ENCODE measurements at places on chromosomes 4 and X.

GRCh38 chr4:15291122-15291521 is 136.7 kb upstream of the C1QTNF7 start:
- no peak for DNase-seq

- DNase-seq, result no peak
Observed at GRCh38 chrX:29926056-29926455, 289.3 kb upstream of the MAGEB2 start.

GRCh38 chr4:152408514-152409327 is 127.2 kb downstream of the FBXW7 start:
- DNase-seq, result no peak

DNA sequence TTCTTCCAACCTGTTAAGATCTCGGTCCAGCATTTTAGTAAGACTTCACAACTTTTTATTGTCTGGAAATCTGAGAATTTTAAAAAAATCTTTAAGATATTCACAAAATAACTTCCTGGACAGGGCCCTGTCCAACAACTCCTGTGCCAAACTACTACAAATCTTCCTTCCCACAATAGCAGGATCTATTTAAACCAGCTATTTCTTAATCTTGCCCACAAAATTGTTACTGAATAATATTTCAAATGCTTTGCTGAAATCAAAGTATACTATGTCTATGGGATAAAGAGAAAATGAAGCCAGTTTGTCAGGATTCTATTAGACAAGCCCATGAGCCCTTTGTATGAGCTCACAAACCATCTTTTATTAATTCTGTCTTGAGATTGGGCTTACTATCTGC is 104.1 kb upstream of the DDIT4L start:
- DNase-seq, result no peak

GRCh38 chr4:236028-236427 is 69.2 kb downstream of the ZNF732 start:
- DNase-seq, result no peak

DNA sequence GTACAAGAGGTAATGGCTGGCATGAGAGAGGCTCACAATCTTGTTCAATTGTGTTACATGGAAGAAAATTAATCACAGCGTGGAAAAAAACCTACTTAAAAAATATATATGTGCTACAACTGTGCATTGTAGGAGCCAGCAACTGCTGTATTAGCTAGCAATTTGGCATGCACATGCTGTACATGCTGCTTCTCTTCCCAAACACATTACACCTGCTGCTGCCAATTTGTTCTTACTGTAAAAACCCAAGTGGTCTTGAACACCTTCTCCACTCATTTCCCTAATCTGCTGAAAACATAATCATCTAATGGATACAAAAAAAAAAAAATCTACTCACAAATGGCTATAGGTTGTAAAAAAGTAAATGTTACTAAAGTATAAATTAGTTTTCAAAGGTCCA is 264.2 kb downstream of the INPP4B start:
- no peak for DNase-seq

DNA sequence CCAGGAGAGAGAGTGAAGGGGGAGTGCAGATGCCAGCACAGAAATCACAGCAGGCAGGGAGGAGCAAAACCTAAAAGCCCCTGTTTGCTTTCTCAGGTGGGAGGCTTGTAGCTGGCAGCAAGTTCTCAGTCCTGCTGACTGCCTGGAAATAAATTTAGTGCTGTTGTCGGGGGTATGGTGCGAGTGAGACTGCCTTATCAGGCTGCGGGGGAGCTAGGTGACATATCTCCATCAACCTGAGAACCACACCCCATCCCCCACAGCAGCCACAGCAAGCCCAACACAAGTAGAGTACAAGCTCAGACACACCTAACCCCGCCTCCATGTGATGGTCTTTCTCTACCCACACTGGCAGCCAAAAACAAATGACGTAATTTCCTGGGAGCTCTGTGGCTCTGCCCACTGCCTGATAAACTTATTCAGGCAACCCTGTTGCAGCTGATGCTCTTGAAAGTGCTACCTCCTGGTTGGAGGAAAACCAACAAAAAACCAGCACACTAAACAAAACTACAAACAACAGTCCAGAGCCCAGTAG is 953.4 kb upstream of the NDST4 start:
- DNase-seq, result no peak

GRCh38 chr4:29559286-29559685 is 1160.9 kb upstream of the PCDH7 start:
- no peak for DNase-seq

DNA sequence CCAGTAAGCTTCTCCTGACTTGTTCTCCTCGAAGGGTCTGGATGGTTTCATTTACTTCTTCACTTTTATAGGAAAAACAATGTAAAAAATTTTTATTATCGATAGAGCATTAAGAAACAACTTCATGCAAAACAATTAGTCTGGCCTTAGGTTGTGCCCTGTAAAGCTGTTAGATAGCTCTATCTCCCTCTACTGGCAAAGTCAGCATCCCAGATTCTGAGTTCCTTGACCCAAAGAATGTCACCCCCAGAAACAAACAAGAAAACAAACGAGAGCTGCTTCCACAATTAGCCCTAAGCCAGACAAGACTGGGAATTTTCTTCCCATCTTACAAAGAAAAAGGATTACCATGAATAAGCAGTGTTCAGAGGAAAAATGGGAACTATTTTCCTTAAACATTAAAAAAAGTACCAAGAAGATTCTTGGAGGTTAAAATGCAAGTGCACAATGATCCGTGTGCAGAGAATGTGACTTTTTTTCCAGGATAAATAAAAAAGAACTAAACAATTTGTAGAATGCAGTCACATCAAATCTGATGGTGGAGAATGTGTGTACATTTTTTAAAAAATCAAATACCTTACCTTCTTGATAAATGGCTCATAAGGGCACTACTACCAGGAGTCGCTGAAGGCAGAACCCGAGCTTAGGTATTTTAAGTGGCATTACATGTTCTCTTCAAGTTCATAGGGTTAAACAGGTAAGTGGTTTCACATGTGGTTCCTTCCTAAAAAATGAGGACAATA is 293.2 kb downstream of the FBXO8 start:
- no peak for DNase-seq

- no peak for DNase-seq
Observed at GRCh38 chr4:152831416-152831815, 51.7 kb downstream of the ARFIP1 start.

GRCh38 chr4:71867598-71867997 is 83.7 kb upstream of the GC start:
- DNase-seq, result no peak

DNA sequence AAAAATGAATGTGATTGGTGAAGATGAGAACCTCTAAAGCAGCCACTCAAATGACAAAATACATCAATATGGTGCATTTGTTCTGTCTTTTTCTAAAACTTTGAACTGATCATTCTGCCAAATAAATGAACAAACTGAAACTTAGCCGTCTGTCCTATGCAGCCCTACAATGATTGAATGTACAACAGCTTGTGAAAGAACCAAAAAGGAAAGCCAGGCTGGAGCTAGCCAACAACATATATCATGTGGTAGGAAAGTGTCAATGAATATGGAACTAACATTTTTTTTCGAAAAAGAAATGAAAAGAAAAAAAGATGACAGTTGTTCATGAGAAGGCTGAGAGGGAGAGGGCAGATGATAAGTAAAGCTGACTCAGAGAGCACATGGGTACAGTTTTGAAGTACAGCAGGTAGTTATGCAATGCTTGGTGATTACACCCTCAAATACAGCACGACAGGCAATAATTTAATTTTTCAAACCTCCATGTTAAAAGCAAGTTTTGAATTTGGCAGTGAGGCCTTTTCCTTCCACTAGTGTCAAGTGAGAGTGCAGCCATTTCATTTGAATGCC is 21.2 kb upstream of the SLC7A11 start:
- no peak for DNase-seq

DNA sequence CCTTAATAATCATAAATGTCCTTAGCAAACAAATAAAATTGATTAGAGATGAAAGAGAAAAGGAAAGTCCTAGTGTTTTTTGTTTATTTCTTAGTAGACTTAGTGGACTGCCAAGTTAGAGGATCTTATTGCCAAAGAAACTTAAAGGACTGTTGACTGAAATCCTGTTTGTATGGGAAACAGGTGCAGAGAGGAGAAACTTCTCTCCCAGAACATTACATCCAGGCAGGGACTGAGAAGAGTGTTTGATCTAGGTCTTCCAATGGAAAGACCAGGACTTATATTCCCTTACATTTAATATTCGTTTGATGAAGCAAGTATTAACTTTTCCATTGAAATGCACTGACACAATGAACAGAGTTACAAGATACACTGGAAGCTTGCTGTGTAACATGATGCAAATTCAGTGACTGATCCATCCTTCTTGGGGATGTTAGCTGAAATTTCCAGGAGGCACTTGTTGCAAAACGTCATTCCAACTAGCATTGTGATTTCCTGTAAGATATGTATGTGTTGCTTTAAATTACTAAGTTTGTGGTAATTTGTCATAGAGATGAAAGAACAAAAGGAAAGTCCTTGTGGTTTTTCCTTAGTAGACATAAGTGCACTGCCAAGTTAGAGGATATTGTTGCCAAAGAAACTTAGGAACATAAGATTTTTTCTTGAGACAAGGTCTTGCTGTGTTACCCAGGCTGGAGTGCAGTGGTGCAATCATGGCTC is 505.6 kb downstream of the STIM2 start:
- DNase-seq, result no peak

All from NCI-H2107 (cell line).